EL (cell line): ENCODE measurements at places on chromosomes 5 and 9.
A peak's percentile ranks its signal among the peaks of the same experiment; 100 is the strongest.

- no peak for DNase-seq
These were observed 23.1 kb downstream of the POLR1E start for GRCh38 chr9:37508834-37509206.

GRCh38 chr9:35495984-35496383 lies 6.1 kb downstream of the RUSC2 start:
- DNase-seq, result no peak

GRCh38 chr5:180975338-180975737 lies 13.3 kb upstream of the BTNL3 start:
- DNase-seq, result no peak

DNA sequence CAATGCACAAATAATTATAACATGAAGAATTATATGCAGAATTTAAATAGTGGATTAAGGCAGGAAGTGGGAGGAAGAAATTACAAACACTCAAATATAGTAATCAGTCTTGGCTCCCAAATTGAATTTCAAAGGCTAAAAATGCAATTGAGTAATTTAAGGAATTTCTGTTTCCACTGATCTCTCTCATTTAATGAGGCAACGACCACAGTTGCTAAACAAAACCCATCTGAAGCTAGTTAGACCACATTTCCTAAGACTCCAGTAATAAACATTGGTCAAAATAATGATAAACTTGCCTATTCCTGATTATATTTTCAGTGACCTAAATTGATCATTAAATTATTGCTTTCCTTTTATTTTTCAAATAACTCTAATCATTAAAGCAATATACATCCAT lies 174.3 kb upstream of the GRIN3A start:
- DNase-seq, result no peak

GRCh38 chr9:136726631-136727191 lies 14.3 kb downstream of the DIPK1B start:
- DNase-seq, result no peak

- no peak for DNase-seq
These were observed 433.4 kb downstream of the TMEM38B start for GRCh38 chr9:106127776-106128175.

- DNase-seq, result no peak
These were observed 35.1 kb downstream of the NDST1 start for GRCh38 chr5:150542933-150543445.

DNA sequence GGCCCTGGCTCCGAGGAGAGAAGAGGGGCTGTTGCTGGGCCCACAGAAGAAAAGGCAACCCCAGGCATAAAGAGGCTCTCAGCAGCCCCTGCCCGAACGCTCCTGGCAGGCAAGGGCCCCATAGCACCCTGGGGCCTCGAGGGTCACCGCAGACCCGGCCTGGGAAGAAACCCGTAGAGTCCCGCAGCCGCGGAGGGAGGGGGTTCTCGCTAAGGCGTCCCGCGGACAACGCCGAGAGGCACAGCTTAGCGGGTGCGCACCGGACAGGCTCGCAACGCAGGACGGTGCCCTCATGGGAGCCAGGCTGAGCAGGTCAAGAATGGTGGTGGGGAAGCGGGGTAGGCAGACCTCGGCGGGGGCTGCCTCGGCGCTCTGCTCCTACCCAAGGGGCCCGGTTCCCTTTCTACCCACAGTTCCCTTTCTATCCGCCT lies 6.7 kb downstream of the PITX1 start:
- DNase-seq, result no peak

DNA sequence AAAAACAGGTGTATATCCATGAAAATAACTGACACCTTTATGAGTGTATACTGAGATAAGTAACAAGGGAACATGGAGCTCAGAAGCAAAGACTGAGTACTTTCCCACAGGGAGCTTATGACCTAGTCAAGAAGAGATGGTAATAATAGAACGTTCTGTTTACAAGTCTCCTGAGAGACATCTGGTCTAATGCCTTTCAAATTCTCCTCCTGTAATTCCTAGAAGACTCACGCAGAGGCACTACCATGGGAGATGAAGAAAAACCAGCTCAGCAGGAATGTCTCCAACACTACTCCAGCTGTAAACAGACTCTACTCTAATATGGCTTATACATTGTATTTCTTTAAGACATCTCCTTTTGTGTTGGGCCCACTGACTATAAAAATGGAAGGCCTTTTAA lies 503.6 kb upstream of the TUSC1 start:
- no peak for DNase-seq

DNA sequence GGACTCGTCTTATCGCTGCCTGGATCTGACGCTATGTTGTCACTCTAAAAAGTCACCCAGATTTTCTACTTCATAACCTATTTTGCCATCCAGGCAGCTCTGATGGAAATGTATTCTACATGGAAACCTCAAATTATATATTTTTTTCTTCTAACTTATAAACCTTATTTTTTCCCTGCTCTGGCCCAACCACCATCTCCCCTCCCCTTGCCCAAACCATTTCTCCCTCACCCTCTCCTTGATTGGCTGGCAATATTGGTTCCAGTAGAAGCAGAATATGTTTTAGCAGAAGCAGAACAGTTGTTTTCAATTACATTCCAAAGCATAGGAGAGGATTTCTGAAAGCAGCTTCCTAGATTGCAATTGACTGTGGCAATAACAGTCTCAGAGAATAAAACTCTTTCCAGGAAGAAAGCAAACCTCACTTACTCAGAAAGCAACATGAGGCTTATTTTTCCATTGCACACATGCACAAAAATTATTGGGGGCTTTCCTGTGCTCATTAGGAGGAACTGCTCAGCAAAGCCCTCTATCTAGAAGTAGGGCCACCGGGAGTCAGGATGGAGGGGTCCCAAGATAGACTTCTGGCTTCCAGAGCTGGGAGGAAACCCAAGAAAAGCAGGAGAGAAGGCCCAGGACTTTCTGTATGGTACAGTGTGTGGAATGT lies 191.8 kb downstream of the ESM1 start:
- DNase-seq, result no peak

DNA sequence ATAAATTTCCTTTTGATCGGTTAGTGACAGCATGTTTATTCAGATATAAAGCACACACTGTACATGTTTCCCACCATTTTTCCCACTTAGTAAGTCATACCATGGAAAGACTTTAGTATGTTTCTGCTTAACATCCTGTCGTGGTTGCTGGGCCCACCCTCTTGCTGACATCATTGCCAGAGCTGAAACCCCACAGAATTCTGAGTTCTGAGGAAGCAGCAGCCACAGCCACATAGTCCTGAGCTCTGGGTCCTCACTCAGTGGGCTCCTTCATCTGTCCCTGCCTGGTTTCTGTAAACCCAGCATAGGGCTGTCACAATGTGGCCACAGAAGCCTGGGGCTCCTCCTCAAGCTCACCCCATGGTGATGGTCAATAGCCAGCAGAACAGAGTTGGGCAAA lies 441.5 kb downstream of the ENC1 start:
- peak; percentile 65 for DNase-seq

DNA sequence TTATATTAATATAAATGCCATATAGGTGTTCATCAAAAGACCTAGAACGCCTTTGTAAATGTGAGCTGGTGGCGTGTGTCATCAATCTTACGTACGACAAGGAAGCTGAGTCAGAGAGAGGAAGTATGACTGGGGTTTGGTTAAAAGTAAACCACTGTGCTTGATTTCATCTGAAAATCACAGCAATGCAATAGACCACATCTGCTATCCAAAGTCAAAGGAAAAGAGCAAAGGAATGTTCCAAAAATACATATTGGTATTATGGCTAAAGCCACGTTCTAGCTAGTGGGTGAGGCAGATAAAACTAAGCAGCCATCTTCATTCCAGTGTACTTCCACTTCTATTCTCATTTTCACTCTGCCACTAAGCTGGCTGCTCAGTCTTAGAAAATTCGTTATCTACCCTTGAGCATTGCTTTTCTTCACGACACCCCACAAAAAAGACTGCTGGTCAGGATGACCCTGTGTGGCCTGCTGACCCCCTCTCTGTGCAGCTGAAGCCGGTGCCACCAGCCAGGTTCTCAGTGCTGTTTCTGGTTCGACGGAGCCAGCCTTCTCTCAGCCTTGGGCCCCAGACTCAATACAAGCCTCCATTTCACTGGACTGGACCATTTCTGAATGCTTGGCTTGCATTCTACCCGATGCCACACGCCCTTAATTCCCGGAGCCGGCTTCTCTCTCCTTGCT lies 23.8 kb downstream of the SHC3 start:
- peak; percentile 86 for DNase-seq

GRCh38 chr5:32869216-32869615 lies 158.1 kb downstream of the NPR3 start:
- DNase-seq, result peak; percentile 82

DNA sequence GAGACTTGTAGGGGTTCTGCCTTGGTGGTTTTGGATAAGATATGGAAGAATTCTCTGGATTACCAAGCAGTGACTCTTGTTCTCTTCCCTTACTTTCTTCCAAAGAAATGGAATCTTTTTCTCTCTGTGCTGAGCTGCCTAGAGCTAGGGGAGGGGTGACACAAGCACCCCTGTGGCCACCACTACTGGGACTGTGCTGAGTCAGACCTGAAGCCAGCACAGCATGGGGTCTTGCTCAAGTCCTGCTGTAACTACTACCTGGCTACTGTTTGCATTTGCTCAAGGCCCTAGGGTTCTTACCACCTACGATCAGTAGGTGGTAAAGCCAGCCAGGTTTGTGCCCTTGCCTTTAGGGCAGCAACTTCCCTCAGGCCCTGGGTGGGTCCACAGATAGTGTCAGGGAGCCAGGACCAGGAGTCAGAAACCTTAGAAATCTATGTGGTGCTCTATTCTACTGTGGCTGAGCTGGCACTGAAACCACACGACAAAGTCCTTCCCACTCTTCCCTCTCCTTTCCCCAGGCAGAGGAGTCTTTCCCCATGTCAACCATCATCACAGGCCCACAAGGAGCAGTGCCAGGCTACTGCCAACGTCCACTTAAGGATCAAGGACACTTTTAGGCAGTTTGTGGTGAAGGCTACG lies 53.8 kb downstream of the SREK1 start:
- peak; percentile 25 for DNase-seq

GRCh38 chr5:158143081-158143480 lies 284.1 kb upstream of the CLINT1 start:
- no peak for DNase-seq

- DNase-seq, result no peak
These were observed 2.7 kb upstream of the NSMF start for GRCh38 chr9:137461663-137462395.

- DNase-seq, result no peak
These were observed 274.4 kb downstream of the EFNA5 start for GRCh38 chr5:107396351-107396690.

- peak; percentile 14 for DNase-seq
These were observed 30.4 kb upstream of the KLF9 start for GRCh38 chr9:70444904-70445303.

DNA sequence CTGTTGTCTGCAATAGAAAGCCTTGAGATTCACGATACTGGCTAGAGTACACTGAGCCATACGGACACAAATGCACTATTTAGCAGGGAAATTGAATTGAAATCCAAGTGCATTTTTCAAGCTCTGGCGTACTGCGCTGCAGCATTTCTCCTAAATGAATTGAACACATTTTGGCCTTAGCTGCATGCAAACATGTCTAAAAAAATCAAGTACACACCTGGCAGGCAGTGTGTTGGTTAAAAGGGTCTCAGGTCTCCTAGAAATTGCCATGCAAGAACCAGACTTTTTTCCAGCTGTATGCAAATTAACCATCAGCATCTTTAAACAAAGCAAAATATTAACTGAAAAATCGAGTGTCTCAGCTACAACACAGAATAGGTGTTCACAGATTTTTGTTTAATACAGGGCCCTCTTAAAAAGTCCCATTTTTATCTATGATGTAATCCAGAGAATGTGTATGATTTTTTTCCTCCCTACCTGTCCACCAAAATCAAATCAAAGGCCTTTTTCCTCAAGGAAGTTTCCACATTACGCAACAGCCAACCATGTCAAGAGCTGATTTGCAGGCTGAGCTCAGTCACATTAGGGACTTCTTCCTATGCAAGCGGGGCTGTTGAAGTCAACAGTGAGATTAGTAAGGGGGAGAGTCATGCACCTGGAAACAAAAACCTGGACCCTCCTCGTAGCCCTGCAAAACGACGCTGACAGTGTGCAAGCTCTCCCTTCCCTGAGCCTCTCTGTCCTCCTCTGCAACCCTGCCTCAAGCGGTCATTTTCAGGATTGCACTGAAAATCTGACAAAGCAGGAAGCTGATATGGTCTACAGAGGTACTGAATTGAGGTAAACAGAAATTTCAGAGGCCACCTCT lies 14.1 kb upstream of the SFXN1 start:
- peak; percentile 34 for DNase-seq

GRCh38 chr9:136732444-136733178 lies 10.1 kb downstream of the LCN10 start:
- no peak for DNase-seq

DNA sequence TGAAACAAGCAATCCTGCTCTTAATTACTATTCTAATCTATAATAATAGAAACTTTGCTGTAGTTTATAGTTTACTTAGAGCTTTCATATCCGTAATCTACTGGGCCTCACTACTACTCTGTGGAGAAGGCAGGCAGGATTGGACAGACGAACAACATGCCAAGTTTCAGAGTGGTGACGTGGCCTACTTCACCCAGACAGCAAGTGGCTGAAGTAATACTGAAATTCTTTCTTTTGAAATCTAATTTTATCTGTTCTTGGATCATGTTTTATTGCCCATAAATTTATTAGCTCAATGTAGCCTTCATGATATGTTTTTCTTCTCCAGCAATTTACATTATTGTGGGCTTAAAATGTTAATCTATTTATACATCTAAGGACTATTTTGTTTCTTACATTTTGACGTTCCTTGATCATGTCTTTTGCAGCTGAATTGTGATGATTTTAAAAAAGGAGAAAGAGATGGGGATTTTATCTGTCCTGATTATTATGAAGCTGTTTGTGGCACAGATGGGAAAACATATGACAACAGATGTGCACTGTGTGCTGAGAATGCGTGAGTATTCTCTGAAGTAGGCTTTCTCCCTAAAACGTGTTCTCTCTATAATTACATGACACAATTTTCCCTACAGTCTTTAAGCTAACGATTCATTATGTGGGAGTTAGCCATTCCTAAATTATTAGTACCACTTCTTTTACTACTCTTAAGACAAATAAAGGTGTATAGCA lies 22.4 kb downstream of the SPINK5 start:
- peak; percentile 1 for DNase-seq

DNA sequence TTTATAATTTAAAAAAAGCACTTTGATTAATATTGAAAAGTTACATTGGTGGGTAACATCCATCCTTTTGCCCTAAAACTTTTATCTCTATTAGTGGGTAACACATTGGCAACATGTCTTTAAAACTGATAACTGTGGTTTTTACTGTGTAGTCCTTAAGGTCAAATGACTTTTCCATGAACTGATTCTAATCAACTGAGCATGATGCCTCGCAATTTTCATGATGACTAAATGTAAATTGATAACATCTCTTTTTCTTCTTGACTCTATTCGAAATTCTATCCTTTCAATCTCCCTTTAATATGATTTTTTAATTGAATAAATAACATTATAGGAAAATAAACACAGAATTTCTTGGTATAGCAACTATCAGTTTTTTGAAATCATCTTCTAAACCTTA lies 6.3 kb upstream of the IL5 start:
- DNase-seq, result no peak

- no peak for DNase-seq
These were observed 731.0 kb downstream of the PRELID2 start for GRCh38 chr5:145104106-145104505.
